ENCODE measurements at places on chromosomes 12 and 14. TPM values are rescaled to one million over a fixed set of nuclear protein-coding genes. Genes with fewer than 3 reads are reported as not detected.
A peak's percentile ranks its signal among the peaks of the same experiment; 100 is the strongest.

The PRB2 gene
- total RNA-seq: not detected

The LAG3 gene
- 2.6 TPM for total RNA-seq

DNA sequence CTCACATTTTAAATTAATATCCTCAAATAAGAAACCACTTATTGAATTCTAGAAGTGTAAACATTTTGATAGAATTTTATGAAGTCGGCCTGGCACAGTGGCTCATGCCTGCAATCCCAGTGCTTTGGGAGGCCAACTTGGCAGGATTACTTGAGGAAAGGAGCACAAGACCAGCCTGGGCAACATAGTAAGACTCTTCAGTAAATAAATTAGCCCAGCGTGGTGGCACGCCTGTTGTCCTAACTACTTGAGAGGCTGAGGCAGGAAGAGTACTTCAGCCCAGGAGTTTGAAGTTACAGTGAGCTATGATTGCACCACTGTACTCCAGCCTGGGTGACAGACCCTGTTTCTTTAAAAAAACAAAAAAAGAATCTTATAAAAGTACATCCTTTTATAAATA is 8.9 kb upstream of the ZNF410 start:
- no peaks in the 10 kb centered on the region for H3K4me1 ChIP-seq
- no peak for DNase-seq
- H3K4me3 ChIP-seq: no peak overlapping the region

- H3K27ac ChIP-seq: peak overlapping the region; percentile 71
- H3K4me3 ChIP-seq: no peak overlapping the region
- peaks cover 47% of the 10 kb centered on the region for H3K4me1 ChIP-seq
- DNase-seq: no peak
Measured at GRCh38 chr12:91370086-91370868, 187.7 kb upstream of the DCN start.

DNA sequence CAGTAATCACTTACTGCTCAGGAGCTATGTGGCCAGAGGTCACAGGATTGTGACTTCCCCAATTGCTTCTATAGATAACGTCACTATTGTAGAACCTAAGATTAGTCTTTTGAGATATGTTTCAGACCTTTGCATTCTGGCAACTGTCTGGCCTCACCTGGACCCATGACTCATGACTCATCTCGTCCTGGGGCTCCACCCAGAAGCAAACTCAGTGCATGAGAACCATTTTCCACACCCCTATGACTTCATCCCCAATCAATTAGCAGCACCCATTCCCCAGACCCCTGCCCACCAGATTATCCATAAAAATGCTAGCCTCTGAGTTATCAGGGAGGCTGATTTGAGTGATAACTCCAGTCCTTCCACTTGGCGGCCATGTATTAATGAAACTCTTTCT is 186.9 kb downstream of the EMP1 start:
- no peak overlapping the region for H3K4me3 ChIP-seq
- no peaks in the 10 kb centered on the region for H3K27me3 ChIP-seq
- DNase-seq: no peak
- no peaks in the 10 kb centered on the region for H3K36me3 ChIP-seq
- no peak overlapping the region for H3K27ac ChIP-seq
- H3K4me1 ChIP-seq: peaks cover 27% of the 10 kb centered on the region

Data from WTC11 (cell line).